ENCODE measurements at places on chromosomes 11 and 22. TPM values are rescaled to one million over a fixed set of nuclear protein-coding genes. Genes with fewer than 3 reads are reported as not detected.

The CHRNA10 gene
- total RNA-seq = 2.9 TPM

The CYP2D6 gene
- 7.2 TPM for total RNA-seq

The GATD1 gene
- 83.9 TPM for total RNA-seq

The C11orf86 gene
- total RNA-seq = not detected

The DCDC1 gene
- total RNA-seq = 1.2 TPM
